ENCODE measurements at places on chromosomes 2 and 18.

- peak; percentile 66 for DNase-seq
Measured at GRCh38 chr2:11248-11941, 34.9 kb downstream of the FAM110C start.

GRCh38 chr2:78993518-78994148 lies 31.9 kb upstream of the REG3G start:
- DNase-seq, result no peak

- peak; percentile 39 for DNase-seq
Measured at GRCh38 chr2:238731961-238732360, 115.9 kb upstream of the TWIST2 start.

- DNase-seq, result no peak
Measured at GRCh38 chr2:219049282-219049681, 8.0 kb upstream of the CFAP65 start.

- no peak for DNase-seq
Measured at GRCh38 chr2:175181877-175182308, 383 bp upstream of the ATP5MC3 start.

- DNase-seq, result no peak
Measured at GRCh38 chr2:240338274-240338673, 97.2 kb upstream of the GPC1 start.

- peak; percentile 38 for DNase-seq
Measured at GRCh38 chr2:15553951-15554350, 7.2 kb downstream of the NBAS start.

All from OCI-M1 (cell line).